ENCODE measurements at places on chromosomes 6 and 20.

GRCh38 chr6:48754641-48755040 is 643.6 kb upstream of the PTCHD4 start:
- no peak for DNase-seq

DNA sequence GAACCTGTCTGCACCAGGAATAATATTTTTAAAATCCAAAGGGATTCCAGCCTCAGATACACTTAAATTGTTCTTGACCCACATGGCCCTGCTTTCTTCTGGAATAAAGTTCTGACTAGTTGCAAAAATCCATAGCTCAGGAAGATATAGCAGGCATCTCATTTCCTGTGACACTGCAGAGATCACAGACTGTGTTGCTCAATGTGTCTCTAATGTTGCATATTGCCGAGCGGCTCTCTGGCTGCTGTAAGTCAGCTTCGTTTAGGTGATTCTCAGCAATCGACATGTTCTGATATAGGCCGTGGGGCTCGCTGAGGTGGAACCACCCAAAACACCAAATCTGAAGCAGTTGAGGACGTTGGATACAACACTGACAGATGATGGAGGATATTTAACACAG is 498.3 kb upstream of the AGPAT4 start:
- DNase-seq = no peak

DNA sequence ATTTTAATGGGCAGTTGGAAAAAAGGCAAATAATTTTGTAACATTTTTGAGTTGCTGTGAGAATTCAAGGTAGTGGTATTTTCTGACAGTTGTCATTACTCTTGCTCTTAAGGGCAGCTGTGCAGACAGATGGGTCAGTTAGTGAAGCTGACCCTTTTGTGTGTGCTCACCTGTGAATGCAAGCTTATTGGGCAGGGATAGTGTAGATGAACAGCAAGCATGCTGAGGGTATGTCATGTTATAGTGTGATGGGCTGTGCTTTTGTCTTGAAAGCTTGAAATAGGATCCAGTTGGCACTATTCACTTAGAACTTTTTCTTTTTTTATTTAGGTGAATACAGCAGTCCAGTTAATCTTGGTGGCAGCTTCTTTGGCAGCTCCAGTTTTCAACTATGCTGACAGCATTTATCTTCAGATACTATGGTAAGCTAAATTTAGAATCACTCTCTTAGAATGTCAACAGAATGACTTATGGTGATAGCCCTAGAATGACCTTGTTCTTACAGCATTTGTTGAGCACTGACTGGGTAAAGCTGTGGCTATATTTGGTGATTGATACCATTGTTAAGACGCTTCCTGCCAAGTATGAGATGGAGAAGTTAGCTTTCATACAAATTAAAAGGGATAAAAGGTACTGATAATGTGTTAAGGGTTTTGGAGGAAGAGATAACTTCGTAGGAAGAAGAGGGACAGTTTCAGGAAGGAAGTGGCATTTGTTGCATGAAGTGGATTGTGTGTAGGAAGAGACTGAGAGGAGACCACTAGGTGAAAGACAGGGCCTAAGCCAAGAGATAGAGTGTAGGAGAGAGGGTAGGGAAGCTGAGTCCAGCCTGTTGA is 19.5 kb downstream of the LRRN4 start:
- DNase-seq = no peak

DNA sequence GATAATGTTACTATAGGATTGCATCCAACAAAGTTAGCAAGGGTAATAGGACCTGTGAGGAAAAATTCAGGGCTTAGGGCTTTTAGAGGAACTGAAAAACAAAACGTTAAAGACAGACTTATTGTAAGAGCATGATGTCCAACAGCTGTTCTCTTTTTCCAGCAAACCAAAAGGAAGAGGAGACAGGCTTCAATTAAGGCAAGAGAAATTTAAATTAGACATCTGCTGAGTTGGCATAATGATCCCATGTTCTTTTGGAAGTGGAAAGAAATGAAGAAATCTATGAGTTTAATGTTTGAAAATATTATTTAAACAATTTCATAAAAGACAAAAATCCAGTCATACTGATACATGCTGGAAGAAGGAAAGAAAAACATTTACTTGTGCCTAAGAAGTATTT is 95.7 kb upstream of the HMGCLL1 start:
- no peak for DNase-seq

DNA sequence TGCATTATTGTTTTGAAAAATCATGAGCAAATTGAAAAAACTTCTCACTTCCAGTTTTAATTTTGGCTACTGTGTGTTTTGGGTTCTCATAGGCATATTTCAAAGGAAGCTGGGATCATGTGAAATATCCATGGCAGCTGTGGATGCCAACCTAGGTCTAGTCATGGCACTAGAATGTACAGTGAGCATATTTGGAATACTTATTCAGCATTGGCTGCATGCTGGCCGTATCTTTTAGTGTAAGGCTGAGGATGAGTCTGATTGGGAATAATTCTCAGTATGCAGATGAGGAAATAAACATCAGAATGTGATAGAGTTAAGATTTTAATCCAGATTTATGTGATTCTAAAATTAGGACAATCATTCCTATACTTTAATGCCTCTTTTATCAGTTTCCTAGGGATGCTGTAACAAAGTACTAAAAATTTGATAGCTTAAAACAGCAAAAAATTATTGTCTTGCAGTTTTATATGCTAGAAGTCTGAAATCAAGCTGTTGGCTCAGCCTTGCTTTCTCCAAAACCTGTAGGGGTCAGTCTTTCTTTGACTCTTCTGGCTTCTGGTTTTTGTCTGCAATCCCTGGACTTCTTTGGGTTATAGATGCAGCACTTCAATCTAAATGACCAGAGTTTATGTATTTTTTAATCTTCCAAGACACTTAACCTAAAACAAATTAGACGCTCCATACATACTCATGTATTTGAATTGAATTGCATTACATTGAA is 37.7 kb upstream of the DEFB112 start:
- no peak for DNase-seq

GRCh38 chr6:711925-712324 is 19.0 kb upstream of the EXOC2 start:
- no peak for DNase-seq

- DNase-seq = no peak
Observed at GRCh38 chr6:4472969-4473642, 303.1 kb upstream of the CDYL start.

All from stimulated activated CD8-positive, alpha-beta memory T cell treated with anti-CD3 and anti-CD28 coated beads, Interleukin-15, amount 100 ng/mL, for 1 hour (primary cell).